Stimulated activated naive CD4-positive, alpha-beta T cell (primary cell): ENCODE measurements at places on chromosomes 16 and 17.

DNA sequence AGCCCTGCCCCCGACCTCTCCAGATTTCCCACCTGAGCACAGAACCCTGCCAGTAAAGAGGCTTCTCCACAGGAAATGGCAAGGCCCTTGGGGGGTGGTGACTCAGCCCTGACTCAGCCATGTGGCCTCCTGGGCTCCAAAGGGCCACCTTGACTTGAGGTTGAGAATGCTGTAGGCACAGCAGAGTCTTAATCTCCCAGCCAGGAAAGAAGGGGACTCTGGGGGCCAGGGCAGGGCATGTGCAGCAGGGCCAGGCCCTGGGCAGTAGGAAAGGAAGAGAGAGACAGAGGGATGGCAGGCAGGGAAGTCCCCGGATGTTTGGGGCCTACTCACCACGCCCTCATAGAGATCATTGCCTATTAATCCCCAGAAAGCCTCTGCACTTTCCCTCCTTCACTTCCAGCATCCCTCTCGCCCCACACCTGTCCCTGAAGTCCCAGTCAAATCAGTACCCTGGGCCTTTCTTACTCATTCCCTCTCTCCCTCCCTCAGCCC lies 4.8 kb upstream of the ITGA3 start:
- DNase-seq, result no peak

GRCh38 chr17:28944862-28945741 lies 6.2 kb downstream of the PHF12 start:
- DNase-seq, result no peak

- no peak for DNase-seq
Measured at GRCh38 chr17:57289130-57289529, 32.8 kb downstream of the MSI2 start.

DNA sequence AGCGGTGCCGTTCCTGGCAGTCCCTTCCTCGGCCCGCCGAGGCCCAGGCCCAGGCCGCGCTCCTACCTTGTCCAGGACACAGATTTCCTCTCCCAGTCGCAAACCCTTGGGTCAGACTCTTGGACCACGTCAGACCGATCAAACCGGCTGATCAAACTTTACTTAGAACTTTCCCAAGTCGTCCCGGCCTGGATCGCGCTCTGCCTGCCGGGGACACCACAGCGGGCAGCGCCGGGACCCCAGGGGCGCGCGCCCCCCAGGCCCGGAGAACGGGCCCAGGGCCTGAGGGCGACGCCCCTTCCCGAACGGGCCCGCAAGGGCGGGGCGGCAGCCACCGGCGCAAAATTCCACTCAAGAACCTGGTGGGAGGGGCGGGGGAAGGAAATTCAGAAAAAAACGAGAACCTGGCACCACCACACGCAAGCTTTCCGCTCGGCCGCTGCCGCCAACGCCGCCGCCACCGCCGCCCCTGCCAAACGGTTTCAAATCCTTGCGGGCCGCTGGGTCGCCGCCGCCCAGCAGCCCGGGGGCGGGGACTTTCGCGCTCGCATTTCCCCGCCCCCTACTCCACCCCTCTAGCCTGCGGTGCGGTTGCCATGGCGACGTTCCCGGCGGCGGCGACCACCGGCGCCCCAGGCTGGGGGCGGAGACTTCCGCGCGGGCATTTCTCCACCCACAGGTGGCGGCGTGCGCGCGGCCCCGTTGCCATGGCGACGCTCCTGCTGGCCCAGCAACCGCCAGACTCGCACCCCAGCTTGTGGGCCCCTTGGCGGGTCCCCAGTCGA lies at the start of gene CEP112:
TSS of gene CEP112 (minus strand) at position 541 of the 785 bp plus-strand sequence.
- peak; percentile 70 for DNase-seq

- peak; percentile 73 for DNase-seq
Measured at GRCh38 chr17:7336240-7337175, at the start of gene ACAP1. TSS of gene ACAP1 (plus strand) at chr17:7336529. CDS start at chr17:7336735, 206 bp downstream.
